G401 (cell line): ENCODE measurements at places on chromosomes 5 and 9. TPM values are rescaled to one million over a fixed set of nuclear protein-coding genes. Genes with fewer than 3 reads are reported as not detected.

- DNase-seq, result no peak
Observed at GRCh38 chr5:156532921-156533320, 206.0 kb downstream of the SGCD start.

GRCh38 chr5:68431186-68431585, 215.6 kb downstream of the PIK3R1 start:
- no peak for DNase-seq

GRCh38 chr9:118721923-118722322, 647.3 kb downstream of the BRINP1 start:
- no peak for DNase-seq

GRCh38 chr5:127298036-127298429, 7.4 kb downstream of the MEGF10 start:
- DNase-seq, result no peak

GRCh38 chr9:113620377-113621161, 157.0 kb downstream of the RGS3 start:
- peak; percentile 29 for DNase-seq

- DNase-seq, result peak; percentile 53
Observed at GRCh38 chr5:72171667-72172066, 64.4 kb downstream of the MAP1B start.

- DNase-seq, result peak; percentile 69
Observed at GRCh38 chr9:129894120-129894823, 59.0 kb downstream of the USP20 start.

DNA sequence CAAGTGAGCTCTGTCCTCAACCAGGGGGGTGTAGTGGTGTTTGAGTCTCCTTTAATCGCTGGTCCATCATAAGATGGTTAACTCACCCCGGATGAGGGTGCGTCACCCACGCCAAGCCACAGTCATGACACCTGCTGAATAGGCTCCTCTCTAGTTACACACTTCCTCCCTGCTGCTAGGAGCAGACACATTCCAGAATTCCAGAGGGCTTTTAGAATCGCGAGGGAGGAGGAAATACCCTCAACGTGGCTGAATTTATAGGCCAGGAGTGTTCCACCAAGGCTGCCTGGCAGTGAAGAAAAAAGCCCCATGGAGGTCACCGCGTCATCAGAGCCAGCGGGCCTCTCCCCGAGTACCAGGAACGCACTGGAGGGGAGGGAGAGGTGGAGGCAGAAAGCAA, 5.1 kb downstream of the GLRX start:
- DNase-seq, result no peak

DNA sequence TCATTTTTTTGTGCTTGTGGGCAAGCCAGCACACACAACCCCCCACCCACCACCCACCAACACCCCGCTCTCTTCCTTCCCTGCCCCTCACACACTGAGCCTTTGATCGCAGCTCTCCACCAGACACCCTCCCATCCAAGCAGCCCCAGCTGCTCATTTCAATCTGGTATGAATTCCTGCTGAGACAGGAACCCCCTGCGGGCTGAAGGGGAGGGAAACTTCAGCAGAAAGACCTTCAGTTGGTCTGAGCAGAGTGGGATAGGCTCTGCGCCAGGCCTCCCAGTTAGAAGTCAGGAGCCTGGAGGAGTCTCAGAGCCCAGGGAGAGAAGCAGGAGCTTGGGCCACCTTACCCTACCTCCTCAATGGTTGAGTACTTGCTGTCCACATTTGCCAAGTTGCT, 7.2 kb downstream of the PCDHGC5 start:
- no peak for DNase-seq

- DNase-seq, result no peak
Observed at GRCh38 chr9:113528811-113529210, 65.3 kb downstream of the RGS3 start.

GRCh38 chr9:138044485-138045383, 167.2 kb downstream of the CACNA1B start:
- DNase-seq, result peak; percentile 76

- no peak for DNase-seq
Observed at GRCh38 chr9:112054916-112055315, 120.2 kb downstream of the SUSD1 start.

DNA sequence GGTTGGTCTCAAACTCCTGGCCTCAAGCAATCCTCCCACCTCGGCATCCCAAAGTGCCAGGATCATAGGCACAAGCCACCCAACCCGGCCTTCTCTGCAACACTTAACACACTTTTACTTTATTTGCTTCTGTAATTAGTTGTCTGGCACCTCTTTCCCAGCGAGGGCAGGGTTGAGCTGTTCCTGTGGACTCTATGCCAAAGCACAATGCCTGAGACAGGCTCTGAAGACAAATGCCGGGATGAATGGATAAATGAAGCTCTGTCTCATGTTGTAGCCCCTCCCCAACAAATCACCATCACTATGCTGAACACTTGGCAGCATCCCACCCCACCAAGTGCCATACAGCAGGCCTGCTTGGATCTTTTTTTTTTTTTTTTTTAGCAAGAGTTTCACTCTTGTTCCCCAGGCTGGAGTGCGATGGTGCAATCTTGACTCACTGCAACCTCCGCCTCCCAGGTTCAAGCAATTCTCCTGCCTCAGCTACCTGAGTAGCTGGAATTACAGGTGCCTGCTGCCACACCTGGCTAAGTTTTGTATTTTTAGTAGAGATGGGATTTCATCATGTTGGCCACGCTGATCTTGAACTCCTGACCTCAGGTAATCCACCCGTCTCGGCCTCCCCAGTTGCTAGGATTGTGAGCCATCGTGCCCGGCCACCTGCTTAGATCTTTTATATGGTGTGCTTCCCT, 21.3 kb downstream of the GPX3 start:
- no peak for DNase-seq

- DNase-seq, result no peak
Observed at GRCh38 chr5:9105851-9106250, 440.0 kb downstream of the SEMA5A start.

DNA sequence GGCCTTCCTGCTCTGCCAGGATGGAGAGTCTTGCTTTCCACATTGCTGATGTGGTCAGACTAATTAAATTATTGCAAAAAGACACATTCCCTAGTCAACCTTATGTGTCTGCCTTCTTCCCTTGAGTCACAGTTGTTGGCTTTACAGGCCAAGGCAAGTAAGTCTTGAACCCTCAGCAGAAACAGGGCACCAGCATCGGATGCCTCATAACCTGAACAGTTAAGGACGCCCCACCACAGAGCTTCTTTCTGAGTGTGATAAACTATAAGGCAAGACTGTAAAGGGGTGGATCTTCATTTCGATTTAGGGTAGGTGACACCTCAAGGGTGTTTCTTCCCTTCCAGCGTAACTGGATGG, 670 bp upstream of the KIF2A start:
- DNase-seq, result no peak

The OTP gene
- total RNA-seq, result not detected in 2 replicates

The PCDHGA1 gene
- total RNA-seq, result not detected in 2 replicates

The CDH6 gene
- 0.43 and 0.58 TPM in 2 replicates for total RNA-seq

The CAMK4 gene
- total RNA-seq, result under 0.01 TPM in 1 of 2 replicates, not detected in the other

The IFNA2 gene
- not detected in 2 replicates for total RNA-seq

The CFAP157 gene
- not detected in 2 replicates for total RNA-seq

The LCN1 gene
- total RNA-seq, result not detected in 2 replicates

The PDLIM4 gene
- total RNA-seq, result not detected in 2 replicates

The DBH gene
- not detected in 2 replicates for total RNA-seq

The TRAF1 gene
- 0.49 and 0.85 TPM in 2 replicates for total RNA-seq

The COL15A1 gene
- not detected in 2 replicates for total RNA-seq

The SMIM33 gene
- not detected in 2 replicates for total RNA-seq
